Urothelium cell line (cell line): ENCODE measurements at places on chromosomes 2 and 18.
A peak's percentile ranks its signal among the peaks of the same experiment; 100 is the strongest.

DNA sequence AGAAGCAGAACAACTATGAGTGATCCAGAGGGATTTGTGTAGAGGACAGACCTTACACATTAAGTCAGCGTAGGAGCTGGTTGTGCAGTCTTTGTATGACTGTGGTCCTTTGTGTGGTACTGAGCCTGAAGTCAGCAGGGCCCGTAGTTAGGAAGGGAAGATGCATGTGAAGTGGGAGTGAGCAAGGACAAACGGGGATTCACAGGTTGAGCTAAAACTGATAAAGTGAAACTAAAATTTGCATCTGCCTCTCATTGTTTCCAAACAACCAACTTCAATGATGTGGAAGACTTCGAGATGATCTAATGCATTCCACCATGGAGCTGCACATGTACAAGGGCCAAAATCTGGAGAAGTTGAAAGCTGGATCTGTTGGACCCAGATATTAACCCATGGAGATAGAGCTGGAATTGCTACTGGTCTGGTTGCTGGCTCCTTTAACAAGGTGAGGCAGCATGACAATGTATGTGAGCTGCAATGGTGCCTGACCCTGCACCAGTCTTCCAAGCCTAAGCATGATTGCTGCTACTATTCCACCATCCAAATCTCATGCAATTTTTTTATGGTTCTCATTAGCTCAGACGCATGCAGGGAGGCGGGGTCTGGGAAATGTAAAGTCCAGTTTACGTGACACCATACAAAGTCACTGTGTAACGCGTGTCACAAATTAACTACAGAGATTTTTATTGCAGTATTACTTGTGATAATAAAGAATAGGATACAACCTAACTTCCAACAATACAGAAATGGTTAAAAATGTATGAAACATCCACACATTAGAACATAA is 12.1 kb upstream of the CYBRD1 start:
- no peak for DNase-seq

GRCh38 chr2:160584972-160585494 is 91.4 kb upstream of the RBMS1 start:
- DNase-seq, result no peak

DNA sequence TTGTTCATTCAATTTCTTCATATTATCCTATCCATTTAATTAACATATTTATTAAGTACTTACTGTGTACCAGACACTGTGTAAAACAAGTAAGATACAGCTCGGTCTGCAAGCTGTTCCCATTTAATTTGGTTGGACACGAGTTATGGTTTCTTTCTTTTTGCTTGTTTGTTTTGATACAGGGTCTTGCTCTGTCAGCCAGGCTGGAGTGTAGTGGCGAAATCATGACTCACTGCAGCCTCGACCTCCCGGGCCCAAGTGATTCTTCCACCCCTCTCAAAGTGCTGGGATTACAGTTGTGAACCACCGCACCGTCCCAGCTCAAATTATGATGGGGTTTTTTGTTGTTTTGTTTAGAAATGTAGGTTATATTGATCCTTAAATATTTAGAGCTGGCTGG is 9.0 kb downstream of the CYBRD1 start:
- DNase-seq, result no peak

- DNase-seq, result no peak
Observed at GRCh38 chr18:64747803-64748202, 598.9 kb upstream of the LINC00305 start.

DNA sequence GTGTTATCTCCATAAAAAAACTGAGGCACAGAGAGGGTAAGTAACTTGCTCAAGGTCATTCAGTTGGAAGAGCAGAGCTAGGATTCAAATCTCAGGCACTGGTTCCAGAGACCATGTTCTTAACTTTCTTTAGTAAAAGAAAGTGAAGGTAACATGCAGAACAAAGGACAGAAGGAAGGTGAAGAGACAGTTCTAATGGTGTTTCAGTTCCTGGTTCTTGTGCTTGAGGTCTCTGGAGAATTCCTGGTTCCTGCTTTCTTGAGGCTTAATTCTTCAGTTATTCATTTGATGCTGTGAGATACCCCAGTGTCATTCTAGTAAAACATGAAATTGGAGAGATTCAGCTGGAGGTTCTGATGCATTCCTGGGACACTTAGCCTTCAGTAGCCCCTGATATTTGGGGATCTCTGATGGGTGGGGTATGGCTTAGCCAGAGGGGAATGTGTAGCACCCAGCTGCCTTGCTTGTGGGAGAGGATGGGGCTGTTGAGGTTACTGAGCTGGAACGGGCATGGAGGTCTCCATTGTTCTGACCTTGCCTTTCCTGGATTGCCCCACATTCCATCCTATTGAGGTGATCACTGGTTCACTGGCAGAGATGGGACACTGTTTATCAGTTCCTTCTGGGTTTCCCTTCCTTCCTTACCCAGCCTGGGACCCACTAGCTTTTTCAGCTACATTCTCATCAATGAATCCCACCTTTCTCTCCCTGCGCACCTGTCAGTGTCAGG is 46.8 kb downstream of the SEMA4F start:
- DNase-seq, result no peak

- DNase-seq, result no peak
Observed at GRCh38 chr2:66696886-66697285, 262.0 kb downstream of the MEIS1 start.

- DNase-seq, result no peak
Observed at GRCh38 chr2:73764945-73765344, 15.0 kb downstream of the DUSP11 start.

DNA sequence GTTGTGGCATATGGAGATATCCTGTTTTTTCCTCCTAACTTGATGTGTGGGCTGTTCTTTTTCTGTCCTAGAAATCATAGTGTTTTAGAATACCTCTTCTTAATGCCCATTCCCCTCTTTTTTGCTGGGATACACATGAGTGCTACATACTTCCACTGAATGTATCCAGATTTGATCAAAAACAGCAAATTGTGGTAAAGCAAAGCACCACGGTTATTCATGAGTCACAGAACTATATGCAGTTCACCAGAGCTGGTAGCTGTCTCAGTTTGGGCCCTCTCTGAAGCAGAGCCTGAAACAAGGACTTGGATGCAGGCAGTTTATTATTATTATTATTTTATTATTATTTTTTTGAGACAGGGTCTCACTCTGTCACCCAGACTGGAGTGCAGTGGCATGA is 69.9 kb upstream of the CTLA4 start:
- no peak for DNase-seq

GRCh38 chr2:238739668-238740067 is 108.2 kb upstream of the TWIST2 start:
- DNase-seq, result no peak

DNA sequence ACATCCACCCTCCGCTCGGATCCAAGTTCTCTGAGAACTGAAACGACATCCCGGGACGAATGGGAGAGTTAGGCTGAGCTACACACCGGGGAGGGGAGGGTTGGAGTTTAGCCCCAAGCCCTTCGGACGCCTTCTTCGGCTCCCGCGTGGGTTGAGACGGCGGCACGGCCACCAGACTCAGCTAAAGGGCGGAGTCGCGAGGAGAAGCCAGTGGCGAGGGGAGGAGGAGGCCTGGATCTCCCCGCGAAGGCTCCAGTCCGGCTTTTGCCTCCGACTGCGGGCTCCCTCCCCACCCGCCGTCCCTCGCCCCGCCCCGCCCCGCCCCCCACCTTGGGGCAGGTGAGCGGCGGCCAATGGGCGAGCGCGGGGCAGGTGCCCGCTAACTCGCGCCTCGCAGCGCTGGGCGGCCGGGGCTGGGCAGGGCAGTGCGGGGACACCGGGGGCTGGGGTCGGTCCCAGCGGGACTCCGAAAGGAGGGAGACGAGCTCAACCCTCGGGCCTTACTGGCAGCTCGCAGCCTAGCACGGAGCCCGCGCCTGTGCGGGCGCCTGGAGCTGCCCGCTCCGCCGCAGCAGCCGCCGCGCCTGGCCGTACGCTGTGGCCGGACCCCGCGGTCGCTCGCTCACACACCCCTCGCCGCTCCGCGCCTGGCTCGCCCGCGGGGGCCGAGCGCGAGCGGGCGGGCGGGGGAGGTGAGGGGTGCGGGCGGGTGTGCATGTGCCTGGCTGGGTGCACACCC is at the start of gene EMX1:
Gene EMX1, plus strand, starts transcription at position 382 of the 739 bp plus-strand sequence. Its CDS starts 334 bp downstream, at position 716.
- peak; percentile 86 for DNase-seq

- no peak for DNase-seq
Observed at GRCh38 chr18:11019295-11020105, 129.9 kb downstream of the PIEZO2 start.

- no peak for DNase-seq
Observed at GRCh38 chr2:234635284-234635683, 138.4 kb upstream of the ARL4C start.

DNA sequence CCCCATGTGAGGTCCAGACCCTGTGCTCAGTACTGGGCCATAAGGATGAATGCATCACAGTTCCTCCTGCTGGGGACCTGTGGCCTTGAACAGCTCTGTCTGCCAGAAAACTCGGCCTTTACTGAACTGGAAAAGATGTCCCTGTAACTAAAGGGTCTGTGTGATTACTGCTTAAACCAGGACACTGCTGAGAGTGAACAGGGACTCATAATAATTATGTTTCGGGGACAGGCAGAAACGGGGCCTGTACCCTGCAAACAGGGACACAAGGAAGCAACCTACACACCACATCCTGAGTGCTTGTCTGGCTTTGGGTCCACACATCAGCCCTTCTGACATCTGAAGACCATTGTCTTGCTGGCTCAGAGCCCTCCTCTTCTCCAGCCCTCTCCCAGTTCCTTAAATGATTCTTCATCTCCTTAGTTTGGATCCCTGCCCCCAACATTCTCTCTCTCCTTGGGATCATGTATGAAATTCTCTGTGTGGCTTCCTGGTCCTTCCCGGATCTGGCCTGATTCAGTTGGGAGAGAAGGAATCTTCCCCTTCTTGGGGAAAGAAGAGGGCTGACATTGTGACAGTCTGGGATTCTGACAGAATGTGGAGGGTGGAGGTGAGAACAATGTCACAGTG is 248.0 kb downstream of the MYCN start:
- DNase-seq, result no peak

DNA sequence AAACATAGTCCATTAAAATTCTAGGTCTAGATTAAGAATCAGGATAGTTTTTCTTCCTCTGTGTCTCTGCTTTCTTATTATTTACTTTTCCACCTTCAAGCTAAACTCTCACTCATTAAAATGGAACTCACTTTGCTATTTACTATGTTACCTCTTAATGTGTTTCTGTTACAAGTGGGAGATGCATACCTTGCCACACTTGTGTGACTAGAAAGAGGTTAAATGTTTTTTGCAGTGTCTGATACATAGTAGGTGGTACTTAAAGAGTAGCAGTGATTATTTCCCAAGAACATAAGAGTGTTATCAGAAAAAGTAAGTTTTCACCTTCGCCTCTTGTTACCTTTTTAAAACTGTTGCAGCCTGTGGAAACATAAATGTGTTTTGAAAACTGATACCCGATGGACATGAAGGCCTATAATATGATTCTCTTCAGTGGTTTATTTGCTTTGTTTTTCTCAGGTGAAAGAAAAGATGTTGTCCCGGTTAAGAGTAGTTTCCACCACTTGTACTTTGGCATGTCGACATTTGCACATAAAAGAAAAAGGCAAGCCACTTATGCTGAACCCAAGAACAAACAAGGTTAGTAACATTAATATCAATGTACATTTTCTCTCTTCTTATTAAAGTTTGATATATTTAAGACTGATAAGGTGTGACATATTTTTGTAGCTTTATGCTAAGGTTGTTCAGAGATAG is 16.6 kb downstream of the ME2 start:
- DNase-seq, result no peak

- no peak for DNase-seq
Observed at GRCh38 chr2:160427629-160428404, 65.8 kb downstream of the RBMS1 start.

DNA sequence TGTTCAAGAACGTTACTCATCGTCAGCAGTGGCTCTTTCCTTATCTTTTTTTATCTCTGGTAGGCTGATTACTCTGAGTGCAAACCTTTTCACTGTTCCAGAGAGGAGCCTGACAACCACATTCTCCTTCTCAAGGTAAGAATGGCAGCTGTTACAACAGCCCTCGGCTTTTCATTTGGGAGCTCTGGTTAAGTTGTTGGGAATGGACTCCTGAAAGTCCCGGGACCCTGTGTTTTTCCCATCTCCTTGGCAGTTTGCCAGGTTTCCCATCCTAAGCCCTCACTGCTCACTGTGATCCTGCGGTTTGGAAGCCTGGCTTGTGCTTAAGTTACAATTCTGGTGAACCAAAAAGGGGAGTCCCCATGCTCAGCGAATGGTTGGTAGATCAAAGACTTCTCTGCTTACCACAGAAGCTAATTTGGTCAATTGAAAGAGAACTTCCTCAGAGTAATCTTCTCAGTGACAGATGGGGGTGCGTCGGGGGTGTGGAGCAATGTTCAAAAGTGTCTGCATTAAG is 122.3 kb downstream of the LYPD6B start:
- no peak for DNase-seq

- no peak for DNase-seq
Observed at GRCh38 chr2:203399031-203399430, 70.8 kb downstream of the ABI2 start.

GRCh38 chr2:42328148-42328833 is 32.7 kb downstream of the COX7A2L start:
- DNase-seq, result no peak

GRCh38 chr2:226773291-226773690 is 26.3 kb downstream of the IRS1 start:
- no peak for DNase-seq

- DNase-seq, result peak; percentile 83
Observed at GRCh38 chr18:57210107-57210715, 63.3 kb downstream of the BOD1L2 start.

- peak; percentile 64 for DNase-seq
Observed at GRCh38 chr2:192500550-192501200, 305.9 kb upstream of the TMEFF2 start.

- DNase-seq, result no peak
Observed at GRCh38 chr2:17199741-17200140, 318.5 kb downstream of the RAD51AP2 start.

DNA sequence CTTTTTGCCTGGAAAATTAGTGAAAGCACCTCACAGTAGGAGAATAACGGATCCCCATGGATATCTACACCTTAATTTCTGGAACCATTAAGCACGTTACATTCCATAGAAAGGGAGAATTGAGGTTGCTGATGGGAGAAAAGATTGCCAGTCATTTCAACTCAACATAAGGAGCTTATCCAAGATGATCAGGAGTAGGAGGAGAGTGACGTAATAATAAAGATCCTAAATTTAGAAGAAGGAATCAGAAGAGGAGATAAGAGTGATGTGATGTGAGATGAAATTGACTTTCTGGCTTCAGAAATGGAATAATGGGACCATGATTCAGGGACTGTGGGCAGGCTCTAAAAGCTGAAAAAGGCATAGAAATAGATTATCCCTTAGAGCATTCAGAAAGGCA is 1017.8 kb upstream of the CHAC2 start:
- DNase-seq, result no peak

GRCh38 chr2:67544286-67544685 is 147.2 kb downstream of the ETAA1 start:
- DNase-seq, result no peak

- DNase-seq, result peak; percentile 39
Observed at GRCh38 chr2:23293063-23293462, 91.9 kb upstream of the KLHL29 start.

- no peak for DNase-seq
Observed at GRCh38 chr2:48968011-48968410, 186.3 kb downstream of the FSHR start.

- DNase-seq, result no peak
Observed at GRCh38 chr2:200219309-200220113, 87.0 kb upstream of the SPATS2L start.
